ENCODE measurements at places on chromosomes 6 and 20. TPM values are rescaled to one million over a fixed set of nuclear protein-coding genes. Genes with fewer than 3 reads are reported as not detected.

- DNase-seq: no peak
Observed at GRCh38 chr20:44208165-44208564, 2.4 kb downstream of the OSER1 start.

DNA sequence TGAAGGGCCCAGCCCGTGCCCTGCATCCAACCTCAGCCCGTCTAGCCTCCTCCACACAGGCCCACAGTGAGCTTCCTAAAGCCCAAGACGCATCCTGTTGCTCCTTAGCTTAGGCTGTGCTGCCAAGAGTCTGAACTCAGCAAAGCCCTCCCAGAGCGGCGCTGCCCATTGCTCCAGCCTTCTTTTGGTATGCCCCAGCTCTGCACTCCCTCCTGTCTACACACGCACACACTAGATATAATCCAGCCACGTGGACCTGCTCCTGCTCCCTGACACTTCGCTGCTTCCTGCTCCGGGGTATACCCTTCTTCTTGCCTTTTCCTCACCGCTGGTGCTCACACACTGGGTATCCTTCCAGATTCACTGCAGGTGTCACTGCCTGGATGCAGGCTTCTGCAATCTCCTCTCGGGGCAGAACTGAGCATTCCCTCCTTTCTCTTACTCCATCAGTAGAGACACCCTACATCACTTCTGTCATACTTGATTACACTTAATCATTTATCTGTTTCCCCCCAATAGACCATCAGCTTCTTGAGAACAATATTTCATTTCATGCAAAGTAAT lies 23.8 kb downstream of the GABRR2 start:
- DNase-seq: no peak

GRCh38 chr6:75234126-75234865 lies 9.3 kb downstream of the COX7A2 start:
- DNase-seq: no peak

DNA sequence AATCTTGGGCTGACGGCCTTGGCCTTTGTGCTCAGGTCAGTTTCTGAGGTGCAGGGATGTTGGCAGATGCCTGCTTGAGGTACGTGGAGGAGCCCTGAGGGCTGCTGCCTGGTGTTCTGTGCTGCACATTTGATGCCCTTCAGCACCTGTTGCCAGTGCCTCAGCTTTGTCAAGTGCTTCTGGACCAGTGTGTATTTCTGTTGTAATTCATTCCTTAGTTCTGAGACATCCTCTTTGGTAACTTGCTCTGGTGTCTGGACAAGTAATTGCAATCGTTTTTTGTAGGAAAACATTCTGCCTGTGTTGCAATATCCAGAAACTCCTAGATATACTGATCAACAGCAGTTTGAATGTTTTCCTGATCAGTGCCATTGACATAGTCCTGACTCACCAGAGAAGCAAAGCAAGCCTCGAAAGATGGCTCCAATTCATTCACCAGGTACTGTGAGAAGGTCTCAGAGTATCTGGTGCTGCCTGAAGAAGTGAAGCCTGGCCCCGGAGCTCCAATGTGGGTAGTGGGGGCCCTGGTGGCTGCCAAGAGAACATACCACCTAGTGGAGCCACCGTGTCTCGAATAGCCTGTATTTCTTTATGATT lies 26.7 kb downstream of the ZNF337 start:
- no peak for DNase-seq

DNA sequence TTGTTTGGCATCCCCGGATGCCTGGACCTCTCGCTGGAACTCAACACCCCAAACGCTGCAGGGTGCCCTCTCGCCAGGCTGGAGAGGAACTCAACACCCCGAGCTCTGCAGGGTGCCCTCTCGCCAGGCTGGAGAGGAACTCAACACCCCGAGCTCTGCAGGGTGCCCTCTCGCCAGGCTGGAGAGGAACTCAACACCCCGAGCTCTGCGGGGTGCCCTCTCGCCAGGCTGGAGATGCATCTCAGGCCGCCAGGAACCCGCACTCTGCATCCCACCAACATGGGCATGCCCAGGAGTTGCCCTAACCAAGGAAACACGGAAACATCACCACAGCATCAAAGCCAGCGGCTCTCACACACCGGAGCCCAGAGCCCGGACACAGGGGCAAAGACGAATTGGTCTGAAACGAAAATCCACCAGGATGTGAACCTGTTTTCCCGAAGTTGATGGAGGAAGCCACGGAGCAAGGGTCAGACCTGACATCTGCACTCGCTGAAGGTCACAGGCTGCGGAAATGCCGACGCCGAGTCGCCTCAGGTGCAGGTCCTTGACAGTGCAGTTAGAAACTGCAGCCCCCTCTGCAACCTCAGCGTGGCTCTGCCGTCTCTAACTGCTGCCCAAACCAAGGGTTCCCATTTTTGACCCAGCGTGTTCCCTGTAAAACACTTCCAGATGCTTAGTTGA lies 37.5 kb downstream of the DLL1 start:
- no peak for DNase-seq

DNA sequence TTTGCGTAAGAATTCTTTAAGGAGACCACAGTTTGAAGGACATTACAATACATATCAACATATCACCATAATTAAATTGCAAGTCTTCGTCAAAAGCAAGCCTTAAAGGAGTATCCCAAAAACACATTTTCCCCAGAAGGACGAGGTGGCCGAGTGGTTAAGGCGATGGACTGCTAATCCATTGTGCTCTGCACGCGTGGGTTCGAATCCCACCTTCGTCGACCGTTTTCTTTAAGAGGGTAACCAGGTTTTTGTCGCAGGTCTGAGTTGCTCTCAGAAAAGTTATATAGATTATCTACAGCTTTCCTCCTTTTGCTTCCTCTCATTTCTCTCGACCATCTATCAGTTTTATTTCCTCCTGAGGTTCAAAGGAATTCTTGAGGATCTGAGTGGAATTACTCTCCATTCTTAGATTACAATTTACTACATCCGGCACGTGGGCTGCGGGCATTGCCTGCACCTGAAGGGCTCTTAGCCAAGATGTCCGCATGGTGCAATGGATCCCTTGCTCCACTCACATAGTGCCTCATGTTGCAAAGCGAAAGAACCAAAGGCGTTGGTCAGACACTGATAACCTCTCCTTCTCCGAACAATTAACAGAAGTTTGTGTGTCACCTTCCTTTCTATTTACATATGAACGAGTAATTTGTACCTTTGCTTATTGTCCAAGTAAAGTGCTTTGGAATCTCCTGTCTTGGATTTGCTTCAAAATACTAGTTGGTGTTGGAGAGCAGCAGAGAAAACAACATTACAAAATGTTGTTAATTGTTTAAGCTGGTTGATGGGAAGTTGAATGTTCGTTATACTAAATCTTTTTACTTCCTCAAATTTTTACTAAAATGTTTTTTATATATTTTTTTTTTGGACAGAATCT lies 14.0 kb downstream of the POM121L2 start:
- no peak for DNase-seq

DNA sequence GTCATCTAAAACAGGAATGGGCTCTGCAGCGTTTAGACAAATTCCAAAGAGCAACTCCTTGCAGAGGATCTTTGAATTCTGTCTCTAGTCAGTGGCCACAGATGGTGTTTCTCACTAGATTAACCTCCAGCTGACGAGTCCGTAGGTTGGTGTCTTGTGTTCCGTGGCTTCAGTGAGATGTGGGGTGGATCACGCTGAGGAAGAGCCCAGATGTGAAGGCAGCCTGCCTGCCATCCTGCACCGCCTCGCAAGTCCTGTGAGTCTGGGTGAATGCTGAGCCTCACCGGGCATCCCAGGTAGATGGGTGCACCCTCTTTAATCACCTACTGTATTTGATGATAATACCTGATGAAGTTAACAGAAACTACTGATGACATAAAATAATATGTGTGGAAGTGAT lies 70.4 kb downstream of the THBS2 start:
- DNase-seq: no peak

The SOBP gene
- total RNA-seq: 0.08 TPM

The COL9A1 gene
- not detected for total RNA-seq

The MCCD1 gene
- not detected for total RNA-seq

The ZBTB2 gene
- total RNA-seq: 25.7 TPM

DNA sequence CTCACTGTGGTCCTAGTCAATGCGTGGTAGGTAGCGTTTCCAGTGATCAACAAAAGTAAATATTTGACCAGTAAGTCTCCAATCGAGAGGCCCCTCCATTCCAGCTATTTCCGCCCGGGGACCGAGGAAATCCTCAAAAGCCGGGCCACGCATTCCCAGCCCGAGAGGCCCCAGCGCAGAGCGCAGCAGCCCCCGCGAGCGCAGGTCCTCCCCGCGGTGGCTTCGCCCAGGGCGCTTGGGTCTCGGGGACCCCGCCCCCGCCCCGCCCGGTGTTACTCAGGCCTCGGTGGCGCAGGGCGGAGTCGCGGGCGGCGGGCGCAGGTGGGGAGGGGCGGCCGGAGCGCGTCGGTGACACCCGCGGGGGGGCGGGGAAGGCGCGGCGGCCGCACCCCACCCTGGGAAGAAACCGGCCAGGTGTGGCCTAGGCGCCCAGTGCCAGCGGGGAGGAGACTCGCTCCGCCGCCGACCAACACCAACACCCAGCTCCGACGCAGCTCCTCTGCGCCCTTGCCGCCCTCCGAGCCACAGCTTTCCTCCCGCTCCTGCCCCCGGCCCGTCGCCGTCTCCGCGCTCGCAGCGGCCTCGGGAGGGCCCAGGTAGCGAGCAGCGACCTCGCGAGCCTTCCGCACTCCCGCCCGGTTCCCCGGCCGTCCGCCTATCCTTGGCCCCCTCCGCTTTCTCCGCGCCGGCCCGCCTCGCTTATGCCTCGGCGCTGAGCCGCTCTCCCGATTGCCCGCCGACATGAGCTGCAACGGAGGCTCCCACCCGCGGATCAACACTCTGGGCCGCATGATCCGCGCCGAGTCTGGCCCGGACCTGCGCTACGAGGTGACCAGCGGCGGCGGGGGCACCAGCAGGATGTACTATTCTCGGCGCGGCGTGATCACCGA lies at the start of gene DSP:
Gene DSP (plus strand): TSS at position 497 of the 890 bp plus-strand sequence. CDS start 245 bp downstream, at position 742.
- peak; percentile 11 for DNase-seq

The ESR1 gene
- 5.2 TPM for total RNA-seq

The KCNS1 gene
- total RNA-seq: not detected

- no peak for DNase-seq
Observed at GRCh38 chr20:48609491-48609978, 218.3 kb downstream of the PREX1 start.

DNA sequence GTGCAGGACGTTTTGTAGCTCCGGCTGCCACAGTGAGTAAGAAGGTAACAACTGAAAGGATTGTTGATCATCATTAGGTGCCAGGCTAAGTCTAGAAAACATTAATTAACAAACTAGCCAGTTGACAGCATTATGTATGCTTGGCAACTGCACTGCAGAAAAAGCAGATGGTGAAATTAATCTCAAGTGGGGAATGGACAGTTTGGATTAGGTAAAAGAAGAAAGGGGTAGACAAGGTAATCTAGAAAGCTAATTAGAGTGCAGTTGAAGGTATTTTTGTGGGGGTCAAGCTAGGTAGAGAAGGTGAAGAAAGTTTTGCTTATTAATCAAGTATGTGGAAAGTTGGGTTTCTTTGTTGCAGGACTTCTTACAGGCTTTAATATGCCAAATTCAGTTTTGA lies 69.7 kb upstream of the HINT3 start:
- DNase-seq: no peak

DNA sequence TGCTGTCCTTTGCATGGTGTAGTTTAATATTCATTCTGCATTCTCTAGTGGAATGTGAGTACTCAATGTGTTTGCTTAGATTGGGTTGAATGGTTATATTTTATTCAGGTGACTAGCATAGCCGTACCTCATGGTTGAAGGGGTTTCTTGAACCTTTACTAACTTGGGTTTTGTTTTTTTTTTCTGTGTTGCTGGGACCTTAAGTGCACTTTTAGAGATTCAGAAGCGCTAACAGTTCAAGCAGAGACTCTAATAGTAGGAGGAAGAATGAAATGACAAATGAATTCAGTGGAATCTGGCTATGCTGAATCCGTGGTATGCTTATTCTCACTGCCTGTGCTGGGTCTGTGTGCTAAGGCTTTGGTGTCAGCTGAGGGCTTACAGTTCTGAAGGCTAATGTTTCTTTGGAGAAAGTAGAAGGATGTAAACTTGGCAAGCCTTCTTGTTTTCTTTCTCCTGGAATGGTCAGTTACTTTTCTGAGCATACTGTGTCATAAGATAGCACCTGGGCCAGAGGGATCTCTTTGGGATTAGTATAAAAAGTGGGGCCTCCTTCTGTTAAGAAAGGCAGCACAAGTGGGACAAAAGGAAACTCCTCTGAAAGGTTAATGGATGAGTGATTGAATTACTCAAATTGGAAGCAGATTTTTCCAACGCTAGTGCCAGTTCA lies 28.7 kb downstream of the RNF144B start:
- DNase-seq: no peak

The TBXT gene
- total RNA-seq: not detected

DNA sequence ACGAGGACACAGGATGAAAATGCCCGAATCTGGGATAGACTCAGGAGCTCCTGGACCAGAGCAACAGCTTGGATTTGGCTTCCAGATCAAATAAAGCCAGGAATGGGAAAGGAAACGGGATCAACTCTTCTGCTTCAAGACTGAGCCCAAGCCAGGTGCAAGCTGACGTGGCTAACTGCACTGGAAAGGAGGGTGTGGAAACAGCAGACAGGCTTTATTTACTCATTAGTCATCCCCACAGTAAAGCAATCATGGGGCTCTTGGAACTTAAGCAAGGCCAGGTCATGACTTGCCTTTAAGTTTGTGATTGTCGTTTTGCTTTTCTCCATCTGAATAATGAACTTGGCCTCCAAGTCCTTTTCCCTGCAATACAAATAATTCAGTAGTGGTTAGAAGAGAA lies 45.2 kb downstream of the KIF16B start:
- no peak for DNase-seq

DNA sequence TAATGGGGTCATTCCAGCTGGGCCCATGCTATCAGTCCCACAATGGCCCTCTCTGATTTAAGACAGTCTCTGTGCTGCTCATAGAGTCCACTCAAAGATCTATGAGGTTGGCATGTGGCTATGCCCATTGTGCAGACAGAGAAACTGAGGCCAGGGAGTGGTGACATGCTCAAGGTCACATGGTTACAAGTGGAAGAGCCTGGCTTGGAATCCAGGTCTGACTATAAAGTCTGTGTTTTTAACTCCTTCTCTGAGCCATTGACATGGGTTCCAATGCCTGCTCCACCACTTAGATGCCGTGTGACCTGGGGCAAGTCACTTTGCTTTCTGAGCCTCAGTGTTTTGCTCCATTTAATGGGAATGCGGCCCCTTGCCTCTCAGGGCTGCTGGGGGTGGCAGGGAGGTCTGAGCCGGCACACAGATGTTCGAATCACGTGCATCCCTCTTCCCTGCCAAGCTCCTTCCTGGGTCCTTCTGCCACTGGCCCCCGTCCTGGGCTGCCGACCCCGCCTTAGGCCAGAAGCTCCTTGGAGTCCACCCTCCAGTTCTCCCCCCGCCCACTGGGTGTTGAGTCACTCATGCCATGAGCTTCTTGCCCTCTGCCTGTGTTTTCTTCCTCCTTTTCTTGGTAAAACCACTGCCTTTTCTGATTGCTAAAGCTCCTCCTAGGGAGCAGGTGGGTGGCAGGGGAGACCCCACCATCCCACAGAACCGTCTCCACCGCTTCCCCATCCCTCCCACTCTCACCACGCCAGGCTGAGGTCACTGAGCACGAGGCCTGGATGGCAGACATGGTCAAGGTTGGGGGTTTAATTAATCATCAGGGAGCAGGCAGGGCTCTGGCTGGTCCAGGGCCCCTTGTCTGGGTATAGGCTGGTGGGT lies 35.7 kb downstream of the CEBPB start:
- DNase-seq: no peak
